ENCODE measurements at places on chromosomes 7 and 10.

DNA sequence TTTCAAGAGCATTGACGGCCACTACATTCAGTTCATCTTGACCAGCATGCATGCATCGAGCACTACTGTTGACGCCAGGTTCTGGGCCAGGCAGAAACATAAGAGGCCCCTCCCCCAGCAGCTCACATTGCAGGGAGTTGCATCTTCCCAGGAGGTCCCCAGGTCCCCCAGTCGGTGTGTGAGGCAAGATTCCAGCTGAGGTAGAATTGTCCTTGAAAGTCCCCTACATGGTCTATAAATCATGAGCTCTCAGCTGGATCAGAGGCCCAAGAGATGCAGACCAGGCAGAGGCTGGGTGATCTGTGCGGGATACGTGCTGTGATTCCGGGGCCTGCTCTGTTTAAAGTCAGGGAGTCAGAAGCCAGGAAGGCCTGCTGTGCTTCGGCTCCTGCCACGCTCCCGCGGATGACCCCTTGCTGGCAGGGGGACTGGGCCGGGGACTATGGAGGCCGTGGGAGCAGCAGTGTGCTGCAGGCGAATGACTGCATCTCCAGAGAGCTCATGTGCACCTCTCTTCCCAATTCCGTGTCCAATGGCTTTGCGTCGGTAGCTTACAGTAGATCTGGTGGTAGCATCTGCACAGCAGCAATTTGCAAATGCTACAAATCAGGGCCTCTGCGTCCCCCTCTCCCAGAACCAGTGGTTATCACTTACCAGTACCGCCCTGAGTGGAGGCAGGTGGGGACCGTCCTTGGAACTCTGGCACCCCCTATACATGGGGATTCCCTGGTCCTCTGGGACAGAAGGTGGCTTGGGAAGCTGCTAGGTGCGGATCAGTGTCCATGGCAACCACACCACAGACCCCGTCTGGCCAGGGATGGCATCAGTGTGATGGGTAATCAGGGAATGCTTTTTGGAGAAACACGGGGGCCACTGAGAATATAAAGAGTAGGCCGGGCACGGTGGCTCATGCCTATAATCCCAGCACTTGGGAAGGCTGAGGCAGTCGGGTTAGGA lies 93.6 kb downstream of the RGS10 start:
- no peak for DNase-seq

DNA sequence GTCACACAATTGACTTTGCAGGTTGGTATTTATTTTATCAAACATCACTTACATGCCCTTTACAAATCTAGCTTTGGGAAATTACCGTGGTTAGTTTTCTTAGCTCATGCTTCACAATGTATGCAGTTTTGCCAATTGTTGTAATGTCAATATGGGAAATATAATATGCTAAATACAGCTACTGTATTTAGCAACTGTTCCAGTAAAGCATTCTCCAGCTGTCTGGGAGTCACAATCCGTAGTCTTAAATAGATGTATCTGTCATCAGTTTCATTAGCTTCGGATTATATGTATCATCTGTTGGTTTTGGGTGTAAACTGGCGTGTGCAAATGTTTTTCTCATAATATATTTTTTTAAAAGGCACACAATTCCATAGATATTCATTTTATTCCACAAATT lies 19.4 kb upstream of the AHR start:
- no peak for DNase-seq

- no peak for DNase-seq
These were observed 81.8 kb downstream of the SEMA3A start for GRCh38 chr7:84112771-84113170.

- no peak for DNase-seq
These were observed 86.5 kb downstream of the HERC4 start for GRCh38 chr10:67988606-67989005.

DNA sequence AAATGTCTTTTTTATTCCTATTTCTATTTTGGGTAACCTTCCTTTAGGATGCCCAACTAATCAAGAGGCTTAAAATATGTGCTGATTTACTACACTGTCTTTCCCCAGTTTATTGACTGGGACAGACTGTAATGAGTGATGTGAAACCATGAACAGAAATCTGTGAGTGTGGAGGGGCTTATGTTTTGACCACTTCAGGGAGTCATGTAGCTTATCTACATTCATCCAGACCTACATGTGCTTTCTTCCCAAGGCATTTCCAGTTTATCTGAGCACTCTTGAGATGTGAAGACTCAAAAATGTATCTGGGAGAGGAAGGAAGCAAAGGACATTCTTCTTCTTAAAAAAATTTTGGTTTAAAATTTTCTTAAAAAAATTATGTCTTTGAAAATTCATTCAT lies 45.2 kb downstream of the STAM start:
- no peak for DNase-seq
